ENCODE measurements at places on chromosomes 5 and 9. TPM values are rescaled to one million over a fixed set of nuclear protein-coding genes. Genes with fewer than 3 reads are reported as not detected.

GRCh38 chr5:130964231-130965202, 200.5 kb downstream of the HINT1 start:
- no peak for DNase-seq

The PIP5KL1 gene
- 0.60 TPM for total RNA-seq

The PDLIM4 gene
- 24.6 TPM for total RNA-seq

DNA sequence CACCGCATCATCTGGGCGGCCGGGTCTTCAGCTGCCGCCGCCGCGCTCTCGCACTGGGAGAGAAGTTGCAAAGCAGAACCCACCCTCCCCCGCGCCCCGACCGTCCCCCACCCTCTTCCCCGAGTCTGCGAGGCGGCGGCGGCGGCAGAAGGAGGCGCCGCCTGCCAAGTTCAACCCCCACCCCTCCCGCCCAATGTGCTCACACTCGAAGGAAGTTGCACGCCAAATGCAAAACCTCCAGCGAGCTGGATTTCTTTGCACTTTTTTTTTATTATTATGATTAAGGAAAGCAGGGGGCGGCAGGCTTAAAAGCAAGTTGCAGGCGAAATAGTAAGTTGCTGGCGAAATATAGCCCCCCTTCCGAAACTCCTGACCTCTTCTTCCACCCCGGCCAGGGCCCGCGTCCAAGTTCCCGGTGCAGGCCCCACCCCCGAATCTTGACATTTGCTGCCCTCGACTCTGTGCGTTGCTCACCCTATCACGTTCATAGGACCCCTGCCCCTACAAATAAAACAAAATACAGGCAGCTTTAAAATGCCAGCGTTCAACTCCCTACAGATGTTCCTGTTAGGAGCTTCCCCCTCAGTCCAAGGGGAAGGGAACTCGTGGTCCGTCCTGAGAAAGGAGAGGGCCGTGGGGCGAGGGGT, 1.1 kb upstream of the NR3C1 start:
- DNase-seq, result peak; percentile 37

GRCh38 chr5:136025900-136026299, 2.9 kb upstream of the TGFBI start:
- DNase-seq, result no peak

GRCh38 chr5:50300878-50301277, 140.2 kb downstream of the EMB start:
- no peak for DNase-seq

The CCL28 gene
- total RNA-seq, result 0.65 TPM

DNA sequence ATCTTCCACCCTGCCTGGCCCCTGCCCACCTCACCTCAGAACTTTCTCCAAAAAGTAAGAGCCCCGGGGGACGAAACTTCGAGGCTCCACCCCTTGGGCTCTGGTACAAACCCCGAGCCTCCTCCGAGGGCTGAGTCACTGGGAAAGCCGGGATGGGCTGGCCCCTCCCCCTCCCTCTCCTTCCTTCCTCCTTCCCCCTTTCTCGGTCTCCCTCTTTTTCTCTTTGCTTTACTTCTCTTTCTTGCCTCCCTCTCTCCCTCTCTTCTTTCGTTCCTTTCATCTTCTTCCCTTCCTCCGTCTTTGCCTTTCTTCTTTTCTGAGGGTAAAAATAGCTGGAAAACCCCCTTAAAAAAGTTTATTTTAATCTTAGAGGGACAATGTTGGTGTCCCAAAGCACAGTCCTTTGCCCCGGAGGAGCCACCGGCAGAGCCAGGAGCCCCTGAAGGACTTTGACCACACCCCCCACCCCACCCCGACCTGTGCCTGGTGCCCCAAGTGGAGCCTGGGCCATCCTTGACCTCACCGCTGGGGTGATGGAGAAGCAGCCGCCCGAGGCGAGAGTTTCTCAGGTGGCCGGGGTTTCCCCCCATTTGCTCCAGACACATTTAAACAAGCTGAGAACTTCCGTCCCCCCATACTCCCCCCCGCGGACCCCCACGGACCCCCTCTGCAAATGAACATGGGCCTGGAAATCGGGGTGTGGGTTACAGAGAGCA, 5.7 kb upstream of the NOTCH1 start:
- DNase-seq, result peak; percentile 40

The CYLC2 gene
- not detected for total RNA-seq

GRCh38 chr5:143083006-143083405, 312.8 kb downstream of the ARHGAP26 start:
- DNase-seq, result peak; percentile 81

DNA sequence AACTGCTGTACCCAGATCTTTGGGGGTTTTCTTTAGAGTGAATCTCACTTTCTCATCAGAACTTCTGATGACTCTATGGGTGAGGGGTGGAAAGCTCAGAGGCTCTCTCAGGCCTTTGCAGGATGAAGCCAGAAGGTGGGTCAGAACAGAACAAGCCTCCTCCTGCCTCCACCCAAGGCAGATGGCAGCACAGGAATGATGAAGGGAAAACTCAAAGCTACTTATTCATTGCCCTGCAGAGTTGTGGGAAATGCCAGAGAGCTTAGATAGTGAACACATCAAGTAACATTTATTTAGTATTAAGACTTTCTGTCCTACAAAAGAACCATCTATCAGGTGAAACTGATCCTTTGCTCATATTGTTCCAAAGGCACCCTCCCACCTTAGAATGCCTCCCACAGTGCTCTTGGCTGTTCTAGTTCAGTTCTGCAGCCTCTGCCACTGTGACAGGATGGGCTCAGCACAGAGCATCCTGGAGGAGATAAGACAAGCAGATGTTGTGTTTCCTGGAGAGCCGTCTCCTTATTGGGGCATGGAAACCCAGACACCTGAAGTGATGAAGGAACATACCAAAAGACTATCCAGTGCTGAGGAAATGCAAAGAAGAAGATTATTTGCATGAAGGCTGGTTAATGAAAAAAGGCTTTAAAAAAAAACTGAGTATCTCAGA, 146.6 kb downstream of the ADAMTS12 start:
- no peak for DNase-seq

- no peak for DNase-seq
These were observed 116.9 kb downstream of the NPR3 start for GRCh38 chr5:32827981-32828380.

The LCN1 gene
- not detected for total RNA-seq

DNA sequence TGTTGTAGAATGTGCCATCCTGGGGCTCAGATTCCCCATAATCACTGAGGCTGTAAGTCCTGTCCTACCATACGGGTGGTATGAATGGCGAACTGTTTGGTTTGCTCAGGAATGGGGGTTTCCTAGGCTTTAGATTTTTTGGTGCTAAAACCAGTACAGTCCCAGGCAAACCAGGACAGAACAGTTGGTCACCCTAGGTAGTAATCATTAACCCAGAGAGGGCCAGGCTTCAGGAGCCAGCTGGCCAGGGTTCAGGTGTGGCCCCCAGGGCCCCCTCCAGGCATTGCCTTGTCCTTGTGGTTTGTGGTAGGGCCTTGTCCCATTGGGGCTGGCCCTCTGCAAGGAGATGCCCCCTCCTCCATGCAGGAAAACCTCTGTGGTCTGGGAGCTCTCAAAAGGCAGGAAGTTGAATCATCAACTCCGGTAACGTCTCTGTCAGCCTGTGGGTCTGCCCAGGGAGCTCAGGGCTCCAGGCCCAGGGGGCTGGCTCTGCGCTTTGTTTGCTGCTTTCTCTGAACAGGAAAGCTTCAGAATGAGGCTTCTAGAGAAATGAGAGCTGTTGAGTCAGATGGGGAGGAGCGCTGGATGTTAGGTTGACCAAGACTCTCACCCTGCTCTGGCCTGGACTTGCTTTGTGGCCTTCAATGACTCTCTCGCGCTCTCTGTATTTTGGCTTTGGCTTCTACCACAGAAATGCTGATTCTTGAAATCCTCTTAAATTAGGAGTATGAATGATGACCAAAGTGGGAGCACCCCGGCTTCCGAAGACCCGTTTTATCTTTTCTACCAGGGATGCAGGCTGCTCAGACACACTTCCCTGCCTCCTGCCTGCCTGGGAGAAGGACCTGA, 22.2 kb upstream of the JADE2 start:
- peak; percentile 99 for DNase-seq

The ENC1 gene
- 29.9 TPM for total RNA-seq

DNA sequence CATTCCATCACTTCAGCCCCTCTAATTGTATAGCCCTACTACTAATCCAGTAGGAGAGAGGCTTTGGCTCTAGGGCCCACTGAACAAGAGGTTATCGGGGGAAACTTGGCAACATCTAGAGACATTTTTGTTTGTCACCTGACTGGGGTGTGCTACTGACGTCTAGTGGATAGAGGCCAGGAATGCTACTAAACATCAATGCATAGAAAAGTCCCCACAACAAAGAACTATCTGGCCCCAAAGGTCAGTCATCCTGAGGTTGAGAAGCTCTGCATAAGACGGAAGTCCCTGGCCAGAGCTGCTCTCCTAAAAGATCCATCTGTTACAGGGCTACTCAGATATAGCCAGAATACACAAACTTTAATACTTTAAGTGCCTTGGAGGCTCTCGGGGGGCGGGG, 570.6 kb upstream of the KLF4 start:
- DNase-seq, result no peak

GRCh38 chr5:76199336-76200318, 116.4 kb downstream of the SV2C start:
- no peak for DNase-seq

DNA sequence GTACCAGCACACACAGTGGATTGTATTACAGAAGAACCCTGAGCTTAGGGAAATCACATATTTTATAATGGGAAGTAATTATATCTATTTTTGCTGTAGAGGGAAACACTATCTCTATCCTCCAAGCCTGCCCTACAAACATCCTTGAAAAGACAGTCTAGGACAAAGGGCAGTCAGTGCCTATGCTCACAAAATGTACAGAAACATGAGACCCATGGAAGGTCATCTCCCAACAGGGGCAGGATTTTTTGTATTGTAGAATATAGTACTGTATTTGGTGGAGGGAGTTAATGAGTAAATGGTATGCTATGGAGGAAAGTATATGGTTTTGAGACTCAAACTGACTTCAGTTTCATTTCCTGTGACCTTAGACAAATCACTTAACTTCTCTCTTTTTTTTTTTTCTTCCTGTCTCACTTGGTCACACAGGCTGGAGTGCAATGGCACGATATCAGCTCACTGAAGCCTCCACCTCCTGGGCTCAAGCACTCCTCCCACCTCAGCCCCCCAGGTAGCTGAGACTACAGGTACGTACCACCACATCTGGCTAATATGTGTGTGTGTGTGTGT, 5.8 kb upstream of the RAB14 start:
- no peak for DNase-seq

GRCh38 chr9:135075234-135076142, 12.0 kb upstream of the OLFM1 start:
- peak; percentile 10 for DNase-seq

The CDH9 gene
- total RNA-seq, result not detected

DNA sequence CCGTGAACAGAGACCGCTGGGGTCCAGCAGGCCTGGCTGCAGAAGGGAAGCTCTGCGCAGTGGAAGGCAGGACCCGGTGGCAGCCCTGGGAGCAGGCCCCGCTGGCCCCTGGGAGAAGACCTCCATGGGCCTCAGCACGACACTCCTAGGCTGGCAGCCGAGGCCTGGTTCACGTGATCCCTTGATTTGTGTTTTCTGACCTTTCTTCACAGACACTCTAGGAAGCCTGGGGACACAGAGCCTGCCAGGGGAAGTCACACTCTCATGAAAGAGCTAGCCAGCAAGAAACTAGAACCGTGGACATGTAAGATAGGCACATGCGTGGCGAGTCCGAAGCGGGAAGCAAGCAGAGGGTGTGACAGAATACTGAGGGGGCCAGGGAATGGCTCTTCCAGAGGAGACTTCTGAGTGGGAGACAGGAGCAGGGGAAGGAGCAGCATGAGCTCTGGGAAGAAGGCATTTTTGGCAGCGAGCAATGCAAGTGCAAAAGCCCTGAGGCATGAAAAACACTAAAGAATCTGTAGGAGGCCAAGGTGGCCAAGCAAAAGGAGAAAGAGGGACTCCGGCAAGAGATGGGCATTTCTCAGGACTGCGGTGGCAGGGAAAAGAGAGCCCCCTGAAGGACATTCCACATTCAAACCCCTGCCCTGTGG, 26.6 kb upstream of the IL17B start:
- DNase-seq, result no peak

- peak; percentile 67 for DNase-seq
These were observed 74.6 kb downstream of the UBAP1 start for GRCh38 chr9:34253460-34253837.

DNA sequence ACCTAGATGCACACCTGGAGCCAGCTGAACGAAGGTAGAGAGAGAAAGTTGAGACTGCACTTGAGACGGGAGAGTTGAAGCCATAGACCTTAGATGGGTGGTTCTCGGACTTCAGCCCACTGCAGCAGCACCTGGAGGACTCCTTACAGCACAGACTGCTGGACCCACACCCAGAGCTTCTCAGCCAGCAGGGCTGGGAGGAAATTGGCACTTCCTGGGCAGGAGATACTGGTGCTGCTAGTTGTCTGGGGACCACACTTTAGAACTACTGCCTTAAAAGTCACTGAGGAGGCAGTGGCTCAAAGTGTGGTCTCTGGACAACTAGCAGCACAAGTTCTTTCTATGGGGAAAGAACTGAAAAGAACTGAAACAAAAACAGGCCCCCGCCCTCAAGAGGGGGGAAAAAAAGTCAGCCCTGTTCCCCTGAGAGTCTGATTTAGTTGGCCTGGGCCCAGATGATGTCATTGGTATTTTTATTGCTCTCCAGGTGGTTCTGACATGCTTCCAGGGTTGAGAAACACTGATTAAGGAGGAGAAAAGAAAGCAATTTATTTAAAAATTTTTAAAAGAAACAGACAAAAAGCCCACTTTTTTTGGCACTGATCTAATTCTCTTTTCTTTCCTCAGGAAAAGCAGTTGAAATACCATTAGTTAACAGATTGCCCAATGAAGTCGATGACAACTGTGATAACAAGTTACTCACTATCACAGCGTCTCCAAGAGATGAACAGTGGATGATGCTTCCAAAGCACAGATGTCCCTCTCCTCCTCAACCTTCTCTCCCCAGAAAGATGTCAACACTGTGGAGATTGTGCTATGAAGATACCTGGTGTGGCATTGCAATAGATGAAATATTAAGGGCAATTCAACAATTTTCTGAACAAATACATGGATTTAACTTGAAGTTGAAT, 73.6 kb upstream of the ADAMTS16 start:
- no peak for DNase-seq

DNA sequence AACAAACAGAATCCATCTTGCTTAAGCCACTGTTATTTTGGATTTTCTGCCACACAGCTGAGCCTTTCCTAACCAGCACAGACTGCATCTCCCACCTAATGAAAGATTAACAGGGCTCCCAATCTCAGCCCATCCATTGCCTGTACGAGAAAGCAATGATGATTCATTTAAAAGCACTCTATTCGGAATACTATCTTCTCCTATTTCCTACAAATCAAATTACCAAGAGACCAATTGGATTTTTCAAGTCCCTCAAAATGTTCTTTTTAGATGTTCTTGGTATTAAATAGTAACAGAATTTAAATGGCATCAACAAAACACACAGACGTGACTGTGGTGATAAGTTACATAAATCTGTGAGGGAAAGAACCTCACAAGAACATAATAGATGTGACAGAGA, 324.1 kb downstream of the AGTPBP1 start:
- no peak for DNase-seq

The PCA3 gene
- total RNA-seq, result 0.20 TPM
